ENCODE measurements at places on chromosomes 5 and 9.

- DNase-seq = no peak
Observed at GRCh38 chr9:114374936-114375335, 12.8 kb downstream of the AKNA start.

- DNase-seq = no peak
Observed at GRCh38 chr5:74009502-74009901, 383.5 kb downstream of the ARHGEF28 start.

DNA sequence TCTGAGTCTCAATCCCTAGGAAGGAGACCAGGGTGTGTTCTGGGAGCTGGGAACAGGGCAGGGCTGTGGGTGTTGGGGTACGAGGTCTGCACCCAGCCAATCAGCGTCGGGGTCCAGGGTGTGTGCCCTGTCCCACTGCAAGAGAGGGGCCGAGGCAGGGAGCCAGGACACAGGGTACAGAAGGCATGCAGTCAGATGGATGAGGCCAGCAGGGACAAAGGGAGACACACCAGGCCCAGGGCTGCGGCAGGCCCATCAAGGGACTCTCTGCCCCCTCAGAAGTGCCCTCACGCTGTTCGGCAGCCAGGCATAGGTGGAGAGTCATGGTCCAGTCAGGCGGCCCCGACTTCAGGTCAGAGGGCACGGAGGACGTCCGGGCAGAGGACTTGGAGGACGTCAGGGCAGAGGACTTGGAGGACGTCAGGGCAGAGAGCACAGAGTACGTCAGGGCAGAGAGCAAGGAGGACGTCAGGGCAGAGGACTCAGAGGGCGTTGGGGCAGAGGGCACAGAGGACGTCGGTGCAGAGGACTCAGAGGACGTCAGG lies 28.8 kb upstream of the ADAMTS2 start:
- DNase-seq = no peak

DNA sequence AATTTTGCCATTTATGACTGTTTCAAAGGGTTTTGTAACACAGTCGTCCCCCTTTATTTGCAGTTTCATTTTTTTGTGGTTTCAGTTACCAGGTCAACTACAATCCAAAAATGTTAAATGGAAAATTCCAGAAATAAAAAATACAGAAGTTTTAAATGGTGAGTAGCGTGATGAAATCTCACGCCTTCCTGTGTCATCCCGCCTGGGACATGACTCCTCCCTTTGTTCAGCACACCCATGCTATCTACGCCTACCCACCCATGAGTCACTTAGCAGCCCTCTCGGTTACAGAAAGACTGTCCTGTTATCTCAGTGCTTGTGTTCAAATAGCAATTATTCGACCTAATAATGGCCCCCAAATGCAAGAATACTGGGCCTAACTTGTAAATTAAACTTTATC lies 765.3 kb upstream of the ADAMTS16 start:
- no peak for DNase-seq

All from Right ventricle myocardium inferior (tissue), 1 donor.